Activated CD8-positive, alpha-beta T cell treated with anti-CD3 and anti-CD28 coated beads for 36 hours (primary cell): ENCODE measurements at places on chromosomes 16 and 17. TPM values are rescaled to one million over a fixed set of nuclear protein-coding genes. Genes with fewer than 3 reads are reported as not detected.
A peak's percentile ranks its signal among the peaks of the same experiment; 100 is the strongest.

DNA sequence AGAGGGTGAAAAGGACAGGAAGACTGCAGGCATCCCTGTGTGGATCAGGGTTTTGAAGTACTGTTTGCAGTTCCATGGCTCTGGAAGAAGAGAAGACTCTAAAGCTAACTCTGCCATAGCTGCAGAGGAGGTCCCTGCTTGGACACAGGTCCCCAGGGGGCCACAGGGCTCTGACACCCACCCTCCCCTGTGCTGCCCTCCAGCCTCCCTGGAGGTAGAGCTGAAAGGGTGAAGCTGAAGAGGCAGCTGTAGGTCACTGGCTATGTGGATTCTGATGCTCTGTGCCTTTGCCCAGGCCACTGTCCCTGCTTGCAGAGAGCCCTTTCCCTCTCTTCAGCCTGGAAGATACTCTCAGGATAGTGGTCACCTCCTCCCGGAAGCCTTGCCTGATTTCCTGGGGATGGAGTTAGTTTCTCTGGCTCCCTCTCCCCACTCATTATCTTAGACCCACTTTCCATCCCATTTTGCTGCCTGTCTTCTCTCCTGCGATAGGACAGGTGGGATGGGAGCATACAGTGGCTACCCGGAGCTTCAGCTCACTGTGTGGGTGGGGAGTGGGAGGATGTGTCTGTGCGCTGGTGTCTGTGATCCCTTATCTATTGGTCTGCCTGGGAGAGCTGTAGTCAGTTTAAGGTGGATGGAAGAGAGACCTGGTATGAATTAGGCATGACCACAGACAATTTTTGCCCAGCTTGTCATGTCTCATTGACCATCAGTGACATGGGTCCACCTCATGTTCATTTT is 89.8 kb upstream of the TMEM97 start:
- peaks cover 46% of the 10 kb centered on the region for H3K27me3 ChIP-seq
- no peak overlapping the region for H3K4me3 ChIP-seq
- no peak overlapping the region for H3K27ac ChIP-seq
- H3K4me1 ChIP-seq, result peaks cover 9% of the 10 kb centered on the region

GRCh38 chr16:850668-851067 is 50.1 kb upstream of the GNG13 start:
- no peak overlapping the region for H3K27ac ChIP-seq
- H3K36me3 ChIP-seq, result no peaks in the 10 kb centered on the region
- no peak overlapping the region for H3K4me3 ChIP-seq
- no peaks in the 10 kb centered on the region for H3K4me1 ChIP-seq
- DNase-seq, result no peak
- no peaks in the 10 kb centered on the region for H3K27me3 ChIP-seq

The ATP2A1 gene
- total RNA-seq, result 2.1 TPM

The CENPT gene
- total RNA-seq, result 42.2 TPM

DNA sequence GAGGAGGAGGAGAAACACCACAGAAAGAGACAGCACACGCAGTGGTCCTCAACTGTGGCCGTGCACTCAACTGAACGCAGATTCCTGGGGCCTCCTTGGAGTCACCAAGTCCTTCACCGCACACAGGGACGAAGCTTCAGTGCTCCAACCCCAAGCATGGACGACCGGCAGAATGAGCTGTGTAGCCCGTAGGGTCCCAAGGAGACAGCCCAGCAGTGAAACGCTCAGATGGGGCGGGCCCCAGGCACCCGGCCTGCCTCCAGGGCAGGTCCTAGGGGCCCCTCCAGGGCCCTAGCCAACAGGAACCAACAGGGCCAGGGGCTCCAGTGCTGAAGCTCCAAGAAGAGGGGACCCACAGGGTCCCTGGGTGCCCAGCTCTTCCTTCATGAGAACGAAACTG is 13.2 kb downstream of the RAB40B start:
- no peaks in the 10 kb centered on the region for H3K4me1 ChIP-seq
- no peak for DNase-seq
- H3K27me3 ChIP-seq, result no peaks in the 10 kb centered on the region
- peaks cover 4% of the 10 kb centered on the region for H3K36me3 ChIP-seq

- peaks cover 43% of the 10 kb centered on the region for H3K36me3 ChIP-seq
- peaks cover 7% of the 10 kb centered on the region for H3K4me1 ChIP-seq
- no peak overlapping the region for H3K27ac ChIP-seq
- no peak for DNase-seq
- H3K27me3 ChIP-seq, result no peaks in the 10 kb centered on the region
These were observed 12.2 kb upstream of the ITGAE start for GRCh38 chr17:3813171-3813570.

DNA sequence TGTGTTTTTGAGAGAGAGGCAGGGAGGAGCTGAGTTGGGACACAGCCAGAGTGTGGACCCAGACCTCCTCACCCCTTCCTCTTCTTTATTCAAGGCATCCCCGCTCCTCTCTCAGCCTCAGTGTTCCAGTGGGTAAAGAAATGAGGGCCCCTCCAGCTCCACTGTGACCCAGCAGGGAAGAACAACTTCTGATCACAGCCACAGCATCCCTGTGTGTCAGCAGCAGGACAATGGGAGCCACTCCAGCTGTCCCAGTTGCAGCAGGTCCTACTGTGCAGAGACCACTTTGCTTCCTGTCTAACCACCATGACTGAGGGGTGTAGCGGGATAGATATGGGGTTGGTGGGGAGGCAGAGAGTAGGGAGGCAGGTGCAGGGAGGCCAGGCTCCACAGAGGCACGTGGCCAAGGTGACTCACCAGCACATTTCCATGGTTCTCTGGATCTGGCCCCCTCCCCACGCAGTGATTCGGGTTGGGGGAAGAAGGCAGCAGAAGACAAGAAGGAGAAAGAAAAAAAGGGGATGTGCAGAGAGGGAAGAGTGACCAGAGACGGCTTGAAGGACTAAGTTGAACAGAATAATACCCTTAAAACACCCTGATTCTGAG is 24.5 kb downstream of the PIK3R5 start:
- H3K4me1 ChIP-seq, result peaks cover 87% of the 10 kb centered on the region
- DNase-seq, result peak; percentile 77
- H3K4me3 ChIP-seq, result peak overlapping the region; percentile 67
- peak overlapping the region; percentile 96 for H3K27ac ChIP-seq

- H3K27ac ChIP-seq, result no peak overlapping the region
- DNase-seq, result no peak
- peaks cover 3% of the 10 kb centered on the region for H3K27me3 ChIP-seq
- no peaks in the 10 kb centered on the region for H3K36me3 ChIP-seq
- H3K4me1 ChIP-seq, result no peaks in the 10 kb centered on the region
- no peak overlapping the region for H3K4me3 ChIP-seq
These were observed 275.8 kb upstream of the MAF start for GRCh38 chr16:79876332-79876730.

GRCh38 chr17:76938009-76938408 is 69.8 kb downstream of the MGAT5B start:
- DNase-seq, result no peak
- no peaks in the 10 kb centered on the region for H3K4me1 ChIP-seq
- no peaks in the 10 kb centered on the region for H3K27me3 ChIP-seq

DNA sequence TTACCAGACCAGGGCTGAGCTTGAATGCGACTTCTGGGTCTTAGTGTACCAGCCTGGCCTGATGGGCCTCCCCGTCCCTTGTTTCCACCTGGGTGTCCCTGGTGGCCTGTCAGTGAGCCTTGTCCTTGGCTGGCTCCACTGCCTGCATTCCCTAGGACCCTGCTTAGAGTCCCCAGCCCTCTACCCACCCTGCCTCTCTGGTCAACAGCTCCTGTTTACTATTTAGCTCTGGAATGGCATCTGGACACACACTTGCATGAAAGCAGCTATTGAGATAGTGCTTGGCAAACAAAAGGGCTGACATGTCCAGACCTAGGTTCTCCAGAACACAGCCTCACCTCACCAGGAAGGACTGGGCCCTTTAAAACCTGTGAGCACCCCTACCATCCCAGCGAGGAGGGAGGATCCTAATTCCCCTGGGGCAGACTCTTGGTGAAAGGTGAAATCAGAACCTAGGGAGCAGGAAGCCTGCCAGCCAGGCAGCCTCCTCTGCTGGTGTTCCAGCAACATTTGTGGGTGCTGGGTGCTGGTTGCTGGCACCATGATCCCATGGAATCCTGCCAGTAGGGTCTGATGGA is 38.8 kb downstream of the RAI1 start:
- H3K27me3 ChIP-seq, result peaks cover 8% of the 10 kb centered on the region
- H3K27ac ChIP-seq, result no peak overlapping the region
- no peak overlapping the region for H3K4me3 ChIP-seq
- H3K36me3 ChIP-seq, result peaks cover 3% of the 10 kb centered on the region

GRCh38 chr16:5001571-5001970 is 32.2 kb downstream of the NAGPA start:
- no peaks in the 10 kb centered on the region for H3K4me1 ChIP-seq
- H3K4me3 ChIP-seq, result no peak overlapping the region
- peaks cover 4% of the 10 kb centered on the region for H3K27me3 ChIP-seq
- no peaks in the 10 kb centered on the region for H3K36me3 ChIP-seq

The TPPP3 gene
- not detected for total RNA-seq

The ASPA gene
- total RNA-seq, result not detected

GRCh38 chr17:42674755-42675347 is 1.9 kb downstream of the PLEKHH3 start:
- H3K4me1 ChIP-seq, result peaks cover 40% of the 10 kb centered on the region
- no peak overlapping the region for H3K27ac ChIP-seq
- no peak for DNase-seq
- H3K27me3 ChIP-seq, result peaks cover 45% of the 10 kb centered on the region
- H3K36me3 ChIP-seq, result no peaks in the 10 kb centered on the region

- no peak for DNase-seq
- H3K4me1 ChIP-seq, result no peaks in the 10 kb centered on the region
- H3K36me3 ChIP-seq, result no peaks in the 10 kb centered on the region
- no peak overlapping the region for H3K27ac ChIP-seq
- H3K4me3 ChIP-seq, result no peak overlapping the region
These were observed 159.8 kb downstream of the COPRS start for GRCh38 chr17:31699281-31699680.

DNA sequence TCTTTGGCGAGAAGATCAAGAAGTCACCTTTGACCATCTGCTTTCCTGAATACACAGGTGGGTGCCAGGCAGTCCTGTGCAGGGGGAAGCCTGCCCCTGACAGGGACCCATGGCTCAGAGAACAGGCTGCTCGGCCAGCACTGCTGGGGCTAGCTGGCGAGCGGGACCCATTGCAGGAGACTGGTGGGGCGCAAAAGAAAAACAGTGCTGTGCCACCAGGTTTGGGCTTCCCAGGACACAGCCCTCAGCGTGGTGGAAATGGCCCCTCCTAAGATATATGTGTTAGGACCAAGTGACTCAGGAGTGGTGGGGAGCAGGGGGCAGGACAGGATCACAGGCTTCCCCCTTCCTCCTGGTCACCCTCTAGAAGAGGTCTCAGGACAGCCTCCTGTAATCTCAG is 73.9 kb downstream of the AMFR start:
- DNase-seq, result no peak
- H3K4me3 ChIP-seq, result no peak overlapping the region
- no peaks in the 10 kb centered on the region for H3K36me3 ChIP-seq
- H3K27ac ChIP-seq, result no peak overlapping the region
- H3K27me3 ChIP-seq, result no peaks in the 10 kb centered on the region
- H3K4me1 ChIP-seq, result peaks cover 8% of the 10 kb centered on the region

DNA sequence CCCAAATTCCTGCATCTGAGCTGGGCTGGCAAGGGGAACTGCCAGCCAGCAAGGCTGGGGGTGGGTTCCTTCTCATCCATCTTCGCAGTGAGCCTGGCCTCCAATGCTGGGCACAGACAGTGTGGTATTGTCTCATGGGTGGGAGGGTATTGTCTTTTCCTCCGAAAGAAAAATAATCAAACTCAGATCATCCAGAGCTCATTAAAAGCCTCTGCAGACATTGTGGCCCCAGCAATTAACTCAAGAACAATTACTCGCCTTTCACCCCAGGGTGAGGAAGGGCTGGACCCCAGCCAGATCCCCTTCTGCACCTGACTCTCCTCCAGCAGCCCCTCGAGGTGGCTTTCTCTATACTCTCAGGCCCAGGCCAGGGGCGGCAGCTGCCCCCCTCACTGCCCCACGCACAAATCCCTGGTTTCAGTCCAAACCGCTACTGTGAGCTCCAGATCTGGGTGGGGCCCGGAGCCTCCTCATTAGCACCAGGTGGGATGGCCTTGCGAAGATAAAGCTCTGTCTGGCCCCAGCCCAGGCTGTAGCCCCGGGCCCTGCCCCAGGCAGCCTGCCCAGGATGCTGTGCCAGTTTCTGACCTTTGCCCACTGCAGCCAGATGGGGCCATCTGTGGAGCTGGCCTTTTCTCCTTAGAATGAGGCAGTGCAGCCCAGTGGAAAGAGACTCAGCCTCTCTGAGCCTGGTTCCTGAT is 2.3 kb upstream of the KRT15 start:
- no peaks in the 10 kb centered on the region for H3K4me1 ChIP-seq
- no peak for DNase-seq
- H3K27ac ChIP-seq, result no peak overlapping the region
- no peaks in the 10 kb centered on the region for H3K36me3 ChIP-seq
- no peak overlapping the region for H3K4me3 ChIP-seq
- peaks cover 2% of the 10 kb centered on the region for H3K27me3 ChIP-seq

DNA sequence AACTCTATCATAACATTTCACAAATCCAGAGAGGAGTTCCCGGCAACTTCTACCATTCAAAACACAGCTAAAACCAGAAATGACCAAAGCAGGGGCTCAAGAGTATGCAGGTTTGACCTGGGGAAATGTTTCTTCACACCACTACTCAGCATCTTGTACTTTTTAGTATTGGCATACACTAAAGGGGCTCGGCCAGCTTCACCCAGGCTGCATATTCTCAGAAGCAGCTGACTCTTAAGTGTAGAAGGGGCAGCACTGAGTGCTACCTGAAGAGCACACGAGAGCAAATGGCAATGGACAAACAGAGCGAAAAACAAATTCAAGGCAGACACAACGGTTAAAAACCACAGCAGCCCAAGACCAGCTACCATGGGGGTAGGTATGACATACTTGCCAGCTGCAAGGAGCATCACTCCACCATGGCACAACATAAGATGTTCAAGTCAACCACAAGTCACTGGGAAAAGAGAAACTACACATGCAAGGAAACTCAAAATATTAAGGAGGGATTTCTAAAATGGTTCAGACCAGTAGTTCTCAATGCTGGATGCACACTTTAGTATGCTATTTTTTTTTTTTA is 34.4 kb downstream of the N4BP1 start:
- no peak for DNase-seq
- no peak overlapping the region for H3K4me3 ChIP-seq
- H3K36me3 ChIP-seq, result peaks cover 28% of the 10 kb centered on the region
- no peak overlapping the region for H3K27ac ChIP-seq
- peaks cover 71% of the 10 kb centered on the region for H3K4me1 ChIP-seq
- H3K27me3 ChIP-seq, result no peaks in the 10 kb centered on the region

- no peaks in the 10 kb centered on the region for H3K4me1 ChIP-seq
- no peak overlapping the region for H3K4me3 ChIP-seq
- no peaks in the 10 kb centered on the region for H3K36me3 ChIP-seq
- H3K27me3 ChIP-seq, result peaks cover 16% of the 10 kb centered on the region
- no peak for DNase-seq
- H3K27ac ChIP-seq, result no peak overlapping the region
These were observed 25.1 kb upstream of the ABCA3 start for GRCh38 chr16:2365397-2366294.
